ENCODE measurements at places on chromosomes 1 and 21.
A peak's percentile ranks its signal among the peaks of the same experiment; 100 is the strongest.

- DNase-seq: no peak
These were observed 109.8 kb downstream of the OSBPL9 start for GRCh38 chr1:51726544-51727225.

- no peak for DNase-seq
These were observed 15.4 kb downstream of the ANGPTL7 start for GRCh38 chr1:11204396-11205190.

- no peak for DNase-seq
These were observed 9.5 kb downstream of the SH3BGRL3 start for GRCh38 chr1:26289158-26290059.

- DNase-seq: peak; percentile 59
These were observed 556.7 kb downstream of the DPYD start for GRCh38 chr1:97364086-97364485.

GRCh38 chr21:45365186-45365607, 39.8 kb upstream of the COL18A1 start:
- no peak for DNase-seq

DNA sequence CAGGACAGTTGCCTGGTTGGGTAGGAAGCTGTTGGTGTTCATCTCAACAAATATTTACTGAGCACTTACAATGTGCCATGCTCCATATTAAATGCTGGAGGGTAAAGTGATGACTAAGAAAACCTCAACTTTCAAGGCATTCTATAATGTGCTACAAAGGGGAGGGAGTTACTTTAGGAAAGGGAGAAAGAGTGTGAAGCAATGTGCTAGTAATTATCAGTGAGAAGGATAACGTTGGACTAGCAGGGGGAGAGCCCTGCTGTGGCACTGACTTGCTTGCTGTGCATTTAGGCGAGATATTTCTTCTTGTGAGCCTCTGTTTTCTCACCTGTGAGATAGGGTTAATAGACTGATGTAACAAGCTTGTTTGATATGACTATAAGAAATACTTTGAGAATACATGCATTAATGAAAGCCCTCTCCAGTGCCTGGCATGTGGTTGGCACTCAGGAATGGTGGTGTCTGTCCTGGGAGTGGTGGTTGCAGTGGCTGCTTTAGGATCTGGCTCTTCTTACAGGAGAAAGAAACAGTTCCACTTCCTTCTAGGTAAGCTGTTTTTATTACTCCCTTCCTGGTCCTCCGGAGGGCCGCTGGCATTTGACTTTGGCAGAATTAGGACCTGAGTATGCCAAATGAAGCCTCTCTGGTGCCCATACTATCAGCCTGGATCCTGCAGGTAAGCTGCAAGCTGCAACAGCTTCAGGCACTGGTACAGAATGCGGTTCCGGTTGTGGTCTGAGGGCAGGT, 111.1 kb upstream of the COA6 start:
- DNase-seq: no peak

GRCh38 chr1:203681739-203682138, 55.1 kb downstream of the ATP2B4 start:
- DNase-seq: no peak

GRCh38 chr1:88009916-88010315, 674.2 kb upstream of the PKN2 start:
- DNase-seq: no peak

- DNase-seq: no peak
These were observed 175.1 kb downstream of the FASLG start for GRCh38 chr1:172833954-172834353.

DNA sequence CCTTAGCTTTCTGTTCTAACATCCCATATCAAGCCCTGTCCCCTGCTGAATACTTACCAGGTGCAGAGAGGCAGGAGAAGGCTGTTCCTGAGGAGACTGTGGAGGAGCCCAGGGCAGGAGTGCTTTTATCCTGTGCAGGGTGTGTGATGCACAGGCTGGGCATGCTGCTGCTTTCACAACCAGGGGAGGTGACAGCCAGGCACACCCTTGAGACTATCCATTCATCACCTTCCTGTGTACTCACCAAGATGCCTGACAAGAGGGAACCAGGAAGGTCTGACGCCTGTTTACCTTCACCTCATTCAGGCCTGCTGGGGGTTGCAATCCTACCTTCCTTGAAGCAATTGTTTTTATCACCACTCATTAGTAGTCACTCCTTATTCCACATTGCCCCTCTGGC, at the start of gene LCE3E:
LCE3E (minus strand) TSS at position 100 of the 400 bp plus-strand sequence. CDS start 572 bp downstream, outside the sequence.
- no peak for DNase-seq

- no peak for DNase-seq
These were observed 105.2 kb downstream of the PCP4 start for GRCh38 chr21:39972471-39972870.

DNA sequence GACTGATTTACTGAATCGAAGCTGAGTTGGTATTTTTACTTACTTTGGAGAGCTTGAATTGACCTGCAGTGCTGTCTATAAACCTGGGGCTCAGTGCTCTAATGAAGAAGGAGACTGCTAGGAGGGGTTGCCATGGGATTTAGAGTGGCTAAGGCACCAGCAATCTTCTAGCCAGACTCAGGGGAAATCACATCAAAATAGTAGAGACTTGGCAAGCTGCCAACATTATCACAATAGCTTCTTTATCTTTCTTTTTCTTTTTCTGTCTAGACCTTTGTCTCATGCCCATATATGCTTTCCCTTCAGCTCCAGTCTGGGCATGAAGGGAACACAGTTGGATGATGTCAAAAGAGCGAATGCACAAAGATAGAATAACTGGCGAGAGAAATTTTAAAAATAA, 301.1 kb upstream of the DPYD start:
- DNase-seq: no peak

GRCh38 chr1:2229037-2229864, 1.1 kb downstream of the SKI start:
- DNase-seq: peak; percentile 49

DNA sequence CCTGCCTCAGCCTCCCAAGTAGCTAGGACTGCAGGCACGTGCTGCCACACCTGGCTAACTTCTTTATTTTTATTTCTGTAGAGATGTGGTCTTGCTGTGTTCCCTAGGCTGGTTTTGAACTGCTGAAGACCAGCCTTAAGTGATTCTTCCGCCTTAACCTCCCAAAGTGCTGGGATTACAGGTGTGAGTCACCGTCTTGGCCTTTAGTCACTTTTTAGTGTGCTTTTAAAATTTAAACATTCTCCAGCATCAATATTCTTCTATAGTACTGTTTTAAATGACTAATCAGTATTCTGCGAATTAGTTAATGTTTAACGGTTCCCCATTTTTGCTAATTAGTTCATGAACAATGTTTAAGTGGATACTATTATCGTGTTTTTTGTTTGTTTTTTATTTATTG, 60.6 kb downstream of the DYRK1A start:
- DNase-seq: no peak

DNA sequence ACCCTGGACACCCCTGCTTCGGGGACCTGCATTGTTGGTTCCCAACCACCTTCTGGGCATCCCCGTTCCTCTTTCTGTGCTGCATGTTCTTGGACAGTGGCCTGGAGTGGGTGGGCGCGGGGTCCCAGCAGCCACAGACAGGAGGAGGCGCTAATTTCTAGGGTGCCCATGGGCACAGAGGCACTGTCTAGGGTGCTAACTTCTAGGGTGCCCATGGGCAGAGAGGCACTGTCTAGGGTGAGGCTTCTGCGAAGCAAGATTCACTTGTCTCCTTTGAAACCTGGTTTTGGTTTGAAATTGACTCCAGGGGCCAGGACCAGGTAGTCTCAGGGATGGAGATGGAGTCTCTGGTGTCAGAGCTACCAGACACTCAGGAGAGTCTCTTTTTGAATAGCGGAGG, 815 bp upstream of the MEGF6 start:
- DNase-seq: no peak

DNA sequence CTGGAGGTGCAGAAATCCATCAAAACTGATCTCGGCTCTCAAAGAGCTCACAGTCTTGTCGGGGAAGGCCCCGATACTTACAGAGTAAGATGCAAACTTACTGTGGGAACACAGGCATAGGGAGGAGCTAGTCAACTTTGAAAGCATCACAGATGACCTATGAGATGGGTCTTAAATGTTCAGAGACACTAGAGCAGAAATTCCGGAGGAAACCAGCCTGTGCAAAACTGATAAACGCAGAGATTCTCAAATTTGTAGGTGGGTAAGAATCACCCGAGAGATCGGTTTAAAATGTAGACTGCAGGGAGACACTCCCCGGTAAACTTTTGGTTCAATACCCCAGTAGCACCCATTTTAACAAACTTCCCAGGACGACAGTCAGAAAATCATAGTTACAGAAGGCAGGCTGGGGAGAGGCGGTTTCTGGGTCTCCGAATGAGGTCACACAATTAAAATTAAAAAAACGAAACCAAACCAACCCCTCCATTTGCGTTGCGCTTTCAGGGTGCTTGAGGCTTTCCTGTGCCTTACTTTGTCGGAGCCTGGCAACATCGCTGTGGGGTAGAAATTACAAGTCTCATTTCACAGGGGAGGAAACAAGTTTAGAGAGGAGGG, 755 bp upstream of the THRAP3 start:
- DNase-seq: peak; percentile 65

DNA sequence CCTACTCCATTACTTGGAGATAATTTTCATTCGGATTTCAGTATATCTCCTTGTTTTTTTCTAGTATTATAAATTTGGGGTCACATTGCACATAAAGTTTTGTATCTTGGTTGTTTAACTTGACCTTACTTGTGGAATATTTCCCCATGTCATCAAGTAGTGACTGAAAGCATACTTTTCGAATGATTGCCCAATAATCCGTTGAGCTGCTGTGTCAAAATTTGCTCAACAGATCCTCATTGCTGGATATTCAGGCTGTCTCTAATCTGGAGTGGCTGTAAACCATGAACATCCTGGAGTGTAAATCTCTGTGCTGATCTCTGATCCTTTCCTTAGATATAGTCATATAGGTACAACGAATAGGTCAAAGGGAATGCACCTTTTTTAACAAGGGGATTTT, 4.9 kb downstream of the NIPAL3 start:
- DNase-seq: no peak

DNA sequence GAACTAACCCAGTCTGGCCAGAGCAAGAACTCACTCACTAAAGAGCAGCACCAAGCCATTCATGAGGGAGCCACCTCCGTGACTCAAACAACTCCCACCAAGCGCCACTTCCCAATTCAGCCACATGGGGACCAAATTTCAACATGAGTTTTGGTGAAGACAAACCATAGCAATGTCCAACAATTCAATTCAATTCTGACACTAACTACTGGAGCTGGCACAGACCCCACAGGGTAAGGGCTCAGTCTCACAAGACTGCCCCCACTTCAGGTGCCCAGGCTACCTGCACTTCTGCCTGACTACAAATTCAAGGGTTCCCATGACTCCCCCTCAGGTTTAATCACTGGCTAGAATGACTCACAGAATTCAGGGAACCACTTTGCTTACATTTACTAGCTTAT, 48.8 kb upstream of the RAP1A start:
- peak; percentile 15 for DNase-seq

GRCh38 chr1:98839840-98840239, 164.8 kb downstream of the PLPPR5 start:
- peak; percentile 2 for DNase-seq

DNA sequence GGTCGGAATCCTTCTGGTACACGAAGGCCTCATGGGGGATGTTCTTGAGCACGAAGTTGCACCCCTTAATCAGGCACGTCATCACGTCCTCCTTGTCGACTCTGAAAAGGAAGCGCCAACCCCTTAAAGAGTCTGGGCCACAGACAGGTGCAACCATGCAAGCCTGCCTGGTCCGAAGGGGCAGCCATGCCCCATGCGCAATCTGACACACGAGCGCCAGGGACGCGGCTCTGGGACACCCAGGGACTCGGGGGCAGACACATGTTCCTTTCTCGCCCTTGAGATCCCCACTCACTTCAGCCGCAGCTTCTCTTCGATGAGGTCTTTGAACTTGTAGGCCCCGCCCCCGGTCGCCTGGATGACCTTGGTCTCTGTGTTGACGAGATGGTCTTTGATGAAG, 5.6 kb downstream of the PANK4 start:
- DNase-seq: no peak

- DNase-seq: no peak
These were observed 33.8 kb upstream of the ID3 start for GRCh38 chr1:23593042-23593521.

- no peak for DNase-seq
These were observed 35.2 kb upstream of the ABCA4 start for GRCh38 chr1:94156096-94156625.

- no peak for DNase-seq
These were observed 11.3 kb upstream of the DIPK1A start for GRCh38 chr1:92972409-92973129.

DNA sequence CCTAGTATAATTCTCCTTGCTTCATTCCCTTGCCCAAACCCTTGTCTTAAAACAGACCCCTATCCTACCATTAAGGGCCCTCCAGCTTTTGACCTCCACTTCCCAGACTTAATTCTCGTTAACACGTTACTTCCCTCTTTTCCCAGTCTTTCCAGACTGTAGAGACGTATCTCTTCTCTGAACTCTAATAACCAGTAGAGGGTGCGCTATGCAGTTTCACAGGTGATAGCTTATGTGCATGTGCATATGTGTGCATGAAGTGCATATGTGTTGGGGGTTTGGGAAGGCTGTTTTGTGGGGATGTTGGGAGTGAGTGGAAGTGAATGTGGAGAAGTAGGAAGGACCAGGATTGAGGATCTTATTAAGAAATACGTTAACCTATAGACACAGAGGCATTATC, 78.1 kb upstream of the CCDC190 start:
- DNase-seq: no peak

DNA sequence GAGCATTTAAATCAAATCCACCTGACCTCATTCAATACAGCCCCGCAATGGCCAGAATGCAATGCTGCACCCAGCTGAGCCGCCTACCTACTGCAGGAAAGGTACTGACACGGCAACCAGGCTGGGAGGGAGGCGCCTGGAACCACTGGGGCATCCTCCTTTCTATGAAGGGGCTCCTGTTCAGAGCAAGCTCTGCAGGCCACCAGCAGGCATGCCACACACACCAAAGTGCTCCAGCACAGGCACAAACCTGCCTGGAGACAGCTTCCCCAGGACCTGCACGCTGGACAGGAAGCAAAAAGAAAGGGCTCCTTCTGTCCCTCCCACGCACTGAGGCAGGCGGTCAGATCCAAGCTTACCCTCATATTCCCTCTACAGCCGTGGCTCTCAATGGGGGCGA, 21.2 kb downstream of the CTNNBIP1 start:
- no peak for DNase-seq

DNA sequence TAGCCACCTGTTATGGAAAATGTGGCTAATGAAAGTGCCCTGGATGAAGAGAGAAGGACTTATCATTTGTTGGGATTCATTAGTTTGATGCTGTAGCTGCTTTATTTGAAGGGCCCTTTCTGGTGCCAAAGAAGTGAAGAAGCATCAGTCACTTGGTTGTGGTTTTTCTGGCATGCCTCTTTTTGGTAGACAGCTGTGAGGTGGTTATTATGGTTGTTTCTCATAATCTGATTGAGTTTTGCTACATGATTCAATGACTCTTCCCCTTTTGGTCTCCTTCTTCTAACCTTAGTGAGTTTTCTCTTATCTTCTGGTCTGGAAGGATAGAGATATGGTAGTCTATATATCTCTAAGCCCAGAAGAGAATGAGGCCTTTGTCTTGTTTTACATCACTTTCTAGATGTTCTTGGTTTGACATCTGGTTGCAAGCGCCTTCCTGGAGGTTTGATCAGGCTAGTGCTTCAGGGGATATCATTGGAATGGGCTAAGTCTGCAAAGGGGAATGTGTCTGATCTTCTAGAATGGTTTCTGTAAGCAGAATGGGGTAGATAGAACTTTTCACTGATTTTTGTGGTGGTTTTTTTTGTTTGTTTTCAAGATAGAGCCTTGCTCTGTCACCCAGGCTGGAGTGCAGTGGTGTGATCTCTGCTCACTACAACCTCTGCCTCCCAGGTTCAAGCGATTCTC, 26.0 kb downstream of the ARID1A start:
- DNase-seq: no peak

GRCh38 chr1:12098786-12099185, 35.7 kb downstream of the TNFRSF8 start:
- DNase-seq: no peak

All from HFFc6 (cell line).